Fibroblast of gingiva (primary cell): ENCODE measurements at places on chromosomes 3 and 15.

GRCh38 chr3:48784426-48785120 lies 63.1 kb downstream of the PRKAR2A start:
- DNase-seq, result peak; percentile 24

DNA sequence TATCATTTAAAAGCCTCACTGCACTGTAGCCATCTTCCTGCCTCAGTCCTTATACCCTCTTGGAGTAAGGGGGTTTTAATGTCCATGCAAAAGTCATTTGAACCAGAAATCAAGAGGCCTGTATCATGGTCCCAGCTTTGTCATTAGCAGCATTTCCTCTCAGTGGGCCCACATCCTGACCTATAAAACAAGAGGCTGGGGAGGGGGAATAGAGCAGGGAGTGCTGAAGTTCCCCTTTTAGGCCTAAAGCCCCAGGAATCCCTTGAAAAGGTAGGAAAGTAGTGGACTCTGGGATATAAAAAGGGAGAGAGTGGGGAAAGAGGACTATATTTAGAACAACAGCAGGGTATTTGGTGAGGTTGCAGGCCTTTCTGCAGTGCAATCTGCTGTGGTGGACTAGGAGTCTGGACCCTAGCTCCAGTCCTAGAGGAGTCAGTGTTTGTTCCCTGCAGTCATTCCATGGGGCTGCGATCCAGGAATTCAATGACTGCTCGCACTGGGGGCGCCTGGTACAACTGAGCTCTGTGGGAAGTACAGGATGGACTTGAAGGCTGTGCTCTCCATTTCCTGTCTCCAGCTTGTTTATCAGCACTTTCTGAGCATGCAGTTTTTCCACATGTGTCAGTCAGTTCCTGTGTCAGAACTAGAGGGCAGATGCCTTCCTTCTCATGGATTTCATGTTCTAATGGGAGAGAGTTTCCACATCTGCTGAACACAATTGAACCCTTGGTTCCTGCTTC lies 46.8 kb downstream of the PDHB start:
- peak; percentile 60 for DNase-seq

DNA sequence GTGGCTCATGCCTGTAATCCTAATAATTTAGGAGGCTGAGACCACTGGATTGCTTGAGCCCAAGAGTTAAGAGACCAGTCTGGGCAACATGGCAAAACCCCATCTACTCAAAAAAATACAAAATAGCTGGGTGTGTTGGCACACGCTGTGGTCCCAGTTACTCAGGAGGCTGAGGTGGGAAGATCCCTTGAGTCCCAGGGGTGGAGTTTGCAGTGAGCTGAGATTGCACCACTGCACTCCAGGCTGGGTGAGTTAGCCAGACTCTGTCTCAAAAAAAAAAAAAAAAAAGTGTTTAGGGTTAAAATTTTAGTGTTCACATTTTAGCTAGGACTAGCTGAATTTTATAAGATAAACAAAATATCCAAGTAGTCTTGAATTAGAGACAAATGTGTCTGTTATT lies 1340.1 kb upstream of the EPHA6 start:
- no peak for DNase-seq

- peak; percentile 65 for DNase-seq
Observed at GRCh38 chr3:48960841-48961413, 29.1 kb upstream of the P4HTM start.

DNA sequence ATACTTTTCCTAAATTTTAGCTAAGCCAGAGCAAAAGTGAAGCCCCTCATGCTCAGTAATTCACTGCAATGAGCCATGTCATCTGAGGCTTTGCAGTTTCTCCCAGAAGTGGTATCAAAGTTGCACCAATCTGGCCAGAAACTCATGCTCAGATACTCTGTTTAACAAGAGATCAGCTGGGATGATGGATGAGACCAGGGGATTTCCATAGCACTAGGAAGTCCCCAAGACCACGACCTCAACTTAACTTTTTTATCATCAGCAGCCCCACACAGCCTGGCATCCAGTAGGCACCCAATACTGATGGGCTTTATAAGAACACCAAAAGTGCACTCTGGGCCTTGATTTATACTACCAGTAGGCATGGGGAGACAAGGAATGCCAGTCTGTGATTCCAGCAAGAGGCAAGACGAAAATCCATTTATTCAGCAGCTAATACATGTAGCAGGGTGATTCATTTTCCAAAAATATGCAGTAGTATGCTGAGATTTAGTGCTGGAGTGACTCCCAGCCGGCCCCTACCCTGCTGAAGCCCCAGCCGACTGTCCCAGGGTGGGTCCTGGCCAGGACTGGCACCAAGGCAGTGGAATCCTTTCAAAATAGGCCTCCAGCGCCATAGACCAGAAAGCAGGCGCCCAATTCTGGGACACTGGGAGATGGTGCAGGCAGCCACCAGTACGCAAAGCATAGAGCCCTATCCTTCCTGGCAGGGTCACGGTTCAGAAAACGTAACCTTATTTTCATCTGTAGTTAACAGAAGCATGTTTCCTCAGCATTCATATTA lies 612 bp upstream of the LDHAL6B start:
- DNase-seq, result no peak

GRCh38 chr15:84079885-84080777 lies 155.4 kb upstream of the GOLGA6L4 start:
- no peak for DNase-seq

DNA sequence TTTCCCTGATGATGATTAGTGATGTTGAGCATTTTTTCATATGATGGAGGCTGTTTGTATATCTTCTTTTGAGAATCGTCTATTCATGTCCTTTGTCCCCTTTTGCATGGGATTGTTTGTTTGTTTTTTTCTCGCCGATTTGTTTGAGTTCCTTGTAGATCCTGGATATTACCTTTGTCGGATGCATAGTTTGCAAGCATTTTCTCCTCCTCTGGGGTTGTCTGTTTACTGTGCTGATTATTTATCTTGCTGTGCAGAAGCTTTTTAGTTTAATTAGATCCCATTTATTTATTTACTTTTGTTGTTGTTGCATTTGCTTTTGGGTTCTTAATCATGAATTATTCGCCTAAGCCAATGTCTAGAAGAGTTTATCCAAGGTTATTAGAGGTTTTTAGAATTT lies 232.8 kb downstream of the XXYLT1 start:
- DNase-seq, result no peak

GRCh38 chr3:116848248-116848829 lies 138.8 kb downstream of the TUSC7 start:
- no peak for DNase-seq

- DNase-seq, result peak; percentile 29
Observed at GRCh38 chr3:164460851-164461250, 617.4 kb downstream of the SI start.

- no peak for DNase-seq
Observed at GRCh38 chr15:59839906-59840305, 150.8 kb upstream of the BNIP2 start.

DNA sequence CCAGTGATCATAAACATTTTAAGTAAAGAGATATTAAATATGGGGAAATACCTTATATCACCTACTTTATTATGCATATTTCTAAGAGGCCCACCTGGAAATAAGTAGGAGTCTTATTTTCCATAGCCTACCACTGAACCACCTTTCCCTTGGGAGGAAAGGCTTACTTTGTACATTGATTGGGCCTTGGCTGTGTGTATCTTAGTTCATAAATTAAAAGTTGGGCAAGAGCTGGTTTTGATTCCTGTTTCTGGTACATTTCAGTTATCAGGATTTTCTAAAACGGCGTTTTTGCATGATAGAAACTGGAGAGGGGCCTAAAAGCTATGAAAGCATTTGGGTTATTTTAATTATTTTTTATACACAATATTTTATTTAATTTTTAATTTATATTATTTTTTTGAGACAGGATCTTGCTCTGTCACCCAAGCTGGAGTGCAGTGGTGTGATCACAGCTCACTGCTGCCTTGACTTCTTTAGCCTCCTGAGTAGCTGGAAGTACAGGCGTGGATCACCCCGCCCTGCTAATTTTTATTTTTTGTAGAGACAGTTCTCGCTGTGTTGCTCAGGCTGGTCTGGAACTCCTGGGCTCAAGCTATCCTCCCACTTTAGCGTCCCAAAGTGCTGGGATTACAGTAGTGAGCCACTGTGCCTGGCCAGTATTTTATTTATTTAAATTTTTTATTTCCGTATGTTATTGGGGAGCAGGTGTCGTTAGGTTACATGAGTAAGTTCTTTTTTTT lies 2.6 kb downstream of the GMPS start:
- DNase-seq, result no peak

DNA sequence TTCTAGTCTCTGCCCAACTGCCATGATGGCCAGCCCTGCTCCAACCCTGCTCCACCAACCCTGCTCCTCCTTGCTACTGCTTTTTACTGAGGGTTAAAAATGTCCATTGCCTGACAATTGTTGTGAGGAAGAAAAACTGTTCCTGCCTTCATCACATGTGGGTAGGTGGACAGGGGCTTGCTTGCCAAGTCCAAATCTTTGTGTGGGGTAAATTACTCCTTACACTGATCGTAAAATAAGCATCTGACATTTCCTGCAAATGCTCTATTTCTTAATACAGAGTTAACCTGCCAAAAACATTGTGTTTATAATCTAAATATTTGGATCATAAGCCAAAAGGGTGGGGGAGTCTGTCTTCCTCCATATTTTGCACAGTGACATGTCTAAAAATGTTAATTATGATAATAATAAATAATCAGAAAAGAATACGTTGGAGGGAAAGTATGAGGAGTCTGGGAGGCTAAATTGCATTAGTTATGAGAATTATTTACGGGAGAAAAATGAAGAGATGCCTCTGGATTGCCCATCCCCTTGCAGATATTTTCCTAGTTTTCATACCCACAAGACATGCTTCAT lies 242.5 kb upstream of the TBL1XR1 start:
- peak; percentile 90 for DNase-seq

DNA sequence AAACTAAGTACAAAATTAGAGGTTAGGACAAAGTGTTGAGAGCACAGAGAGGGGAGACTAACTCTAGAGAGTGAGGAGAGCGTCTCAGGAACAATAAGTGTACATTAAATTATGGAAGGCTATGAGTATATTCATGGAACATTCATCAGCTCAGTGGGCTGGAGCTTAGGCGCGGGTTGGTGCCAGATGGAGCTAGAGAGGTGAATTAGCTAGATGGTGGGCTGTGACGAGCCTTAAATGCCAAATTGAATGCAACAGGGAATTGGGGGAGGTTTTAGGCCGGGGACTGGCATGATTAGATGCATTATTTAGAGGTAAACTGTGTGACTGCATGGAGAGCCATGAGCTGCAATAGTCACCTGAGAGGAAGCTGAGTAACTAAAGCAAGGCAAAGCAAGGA lies 97.1 kb downstream of the TMEM108 start:
- DNase-seq, result no peak

DNA sequence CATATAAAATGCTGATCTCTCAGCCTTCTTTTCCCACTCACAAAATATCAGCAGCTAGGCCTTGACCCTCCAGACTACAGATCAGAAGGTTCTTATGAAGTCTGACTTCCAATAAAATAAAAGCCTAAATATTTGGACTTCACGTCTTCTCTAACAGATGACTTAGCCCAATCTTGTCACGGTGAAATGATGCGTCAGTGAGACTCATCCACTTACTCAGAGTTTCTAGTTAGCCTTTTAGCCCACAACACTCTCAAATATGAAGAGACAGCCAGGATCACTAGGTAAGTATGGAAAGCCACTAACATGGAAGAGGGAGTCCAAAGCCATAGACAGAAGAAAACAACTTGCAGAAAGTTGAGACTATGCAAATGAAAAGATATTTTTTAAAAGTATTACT lies 601.2 kb downstream of the PYDC2 start:
- no peak for DNase-seq

DNA sequence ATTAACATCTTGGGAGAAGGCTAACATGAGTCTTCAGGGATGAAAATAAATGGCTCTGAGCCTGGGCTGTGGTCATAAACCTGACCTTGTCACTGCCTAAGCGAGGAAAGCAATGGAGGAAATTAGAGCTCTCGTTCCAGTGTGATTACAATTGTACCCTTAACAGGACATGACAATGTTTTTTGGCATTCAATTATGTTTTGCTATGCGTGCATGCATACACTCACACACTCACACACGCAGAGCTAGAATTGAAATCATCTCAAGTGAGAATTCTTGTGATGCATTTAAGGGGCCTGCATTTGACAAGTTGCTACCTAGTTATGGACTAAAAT lies 24.1 kb downstream of the ZNF80 start:
- peak; percentile 38 for DNase-seq

DNA sequence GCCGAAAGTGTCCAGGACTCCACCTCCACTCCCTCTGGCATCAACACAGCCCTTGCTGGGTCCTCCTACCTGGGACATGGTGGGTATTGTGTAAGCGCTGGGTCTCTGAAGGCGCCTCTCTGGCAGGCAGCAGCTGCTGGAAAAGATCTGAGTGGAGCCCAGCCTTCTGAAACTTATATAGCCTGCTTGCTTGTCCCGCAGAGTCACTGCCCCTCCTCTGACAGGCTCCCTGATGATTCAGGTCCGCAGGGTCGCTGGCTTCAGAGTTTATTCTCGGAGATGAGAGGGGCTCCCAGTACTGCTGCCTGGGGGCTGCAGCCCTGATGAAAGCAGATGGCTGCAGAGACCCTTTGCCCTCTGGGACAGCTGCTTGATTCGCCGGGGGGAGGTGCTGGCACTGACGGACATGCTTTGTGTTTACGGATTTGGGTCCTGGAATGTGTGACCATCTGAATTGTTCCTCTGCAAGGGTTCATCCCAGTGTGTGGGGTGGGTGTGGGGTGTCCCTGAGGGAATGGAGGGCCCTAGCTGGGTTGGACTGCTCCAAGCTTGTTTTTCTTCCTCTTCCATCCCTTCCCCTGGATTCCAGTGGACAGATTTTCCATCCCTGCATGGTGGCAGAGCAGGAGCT lies at the start of gene MUSTN1:
Gene MUSTN1 (minus strand): TSS at position 149 of the 631 bp plus-strand sequence. CDS start 71 bp downstream, at position 78.
- peak; percentile 32 for DNase-seq

DNA sequence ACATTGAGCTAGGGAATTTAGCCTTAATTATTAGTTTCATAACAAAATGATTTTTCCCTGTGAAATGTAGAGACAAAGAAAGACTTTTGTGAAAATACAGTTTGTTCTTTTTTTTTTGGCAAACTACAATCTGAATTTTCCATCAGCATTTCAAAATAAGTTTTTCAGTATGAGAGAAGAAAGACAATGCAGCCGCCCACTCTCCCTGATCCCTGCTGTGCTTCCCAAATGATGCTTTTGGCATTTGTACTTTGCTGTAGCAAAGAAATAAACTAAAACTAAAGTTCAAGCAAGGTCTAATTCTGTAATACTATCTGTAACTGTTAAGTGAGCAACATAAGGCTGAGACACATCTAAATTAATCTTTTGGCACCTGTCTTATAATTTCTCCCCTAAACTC lies 782.2 kb downstream of the VGLL3 start:
- no peak for DNase-seq

- no peak for DNase-seq
Observed at GRCh38 chr3:128236657-128237056, 83.4 kb downstream of the EEFSEC start.

- DNase-seq, result peak; percentile 51
Observed at GRCh38 chr3:149657321-149657925, 402 bp downstream of the WWTR1 start.

- DNase-seq, result peak; percentile 52
Observed at GRCh38 chr3:121482660-121483059, 63.1 kb downstream of the POLQ start.

GRCh38 chr3:27287052-27287451 lies 82.1 kb downstream of the NEK10 start:
- DNase-seq, result no peak
